Glutamatergic neuron (in vitro differentiated cells): ENCODE measurements at places on chromosomes 3 and 15.

DNA sequence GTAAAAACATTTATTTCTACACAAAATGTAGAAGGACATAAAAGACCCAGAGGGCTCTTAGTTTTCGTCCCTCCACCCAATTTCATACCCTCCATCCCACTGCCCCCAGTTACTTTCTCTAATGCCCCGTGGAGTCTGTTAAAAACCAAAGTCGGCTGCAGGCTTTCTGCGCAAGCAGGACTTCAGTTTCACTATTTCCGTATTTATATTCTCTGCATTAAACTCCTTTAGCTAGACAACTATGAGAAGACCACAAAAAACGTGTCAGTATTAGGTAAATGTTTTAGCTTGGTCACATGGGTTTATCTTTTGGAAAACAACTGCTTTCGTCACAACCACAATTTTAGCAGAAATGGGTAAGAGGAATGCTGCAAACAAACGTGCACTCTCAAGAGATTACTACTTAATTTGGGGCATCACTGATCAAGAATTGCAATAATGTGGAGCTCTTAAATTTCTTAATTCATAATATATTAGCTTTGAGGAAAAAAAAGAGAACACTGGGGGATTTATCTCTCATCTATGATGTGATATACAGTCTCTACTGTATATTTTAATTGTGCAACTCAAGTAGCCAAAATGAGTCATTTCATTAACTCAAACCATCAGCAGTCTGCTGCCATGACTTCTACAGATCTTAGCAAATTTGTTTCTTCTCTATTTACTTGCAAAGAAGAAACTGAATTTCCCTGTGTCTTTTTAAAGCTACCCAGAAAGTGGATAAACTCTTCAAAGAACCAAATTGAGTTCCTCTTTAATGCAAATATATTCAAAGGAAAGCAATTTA lies 740 bp upstream of the NSMCE3 start:
- DNase-seq: no peak

GRCh38 chr3:162077108-162077507 lies 580.5 kb downstream of the OTOL1 start:
- no peak for DNase-seq

GRCh38 chr3:186669378-186670084 lies 3.7 kb downstream of the HRG start:
- no peak for DNase-seq

DNA sequence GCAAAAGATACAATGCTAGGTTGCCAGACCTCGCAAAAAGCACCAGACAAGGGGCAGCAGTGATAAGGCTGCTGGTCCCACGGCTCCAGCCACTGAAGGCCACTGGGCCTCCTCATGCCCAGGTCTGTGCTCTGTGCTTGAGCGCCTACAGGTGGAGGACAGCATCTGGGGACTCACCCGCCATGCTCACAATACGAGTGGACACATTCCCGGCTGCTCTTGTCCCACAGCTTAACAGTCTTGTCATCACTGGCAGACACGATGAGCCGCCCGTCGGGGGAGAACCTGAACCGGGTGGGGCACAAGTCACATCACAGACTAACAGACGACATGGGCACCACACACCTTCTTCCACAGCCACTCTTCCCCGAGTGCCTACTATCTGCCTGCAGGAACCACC lies 7.4 kb downstream of the POC1A start:
- DNase-seq: no peak

- no peak for DNase-seq
Observed at GRCh38 chr15:60781211-60781713, 302.3 kb upstream of the ICE2 start.

- no peak for DNase-seq
Observed at GRCh38 chr3:127488141-127488672, 102.3 kb downstream of the TPRA1 start.

GRCh38 chr3:134487406-134487805 lies 1.5 kb downstream of the CEP63 start:
- no peak for DNase-seq

GRCh38 chr3:50873376-50874157 lies 198.8 kb downstream of the DOCK3 start:
- no peak for DNase-seq

DNA sequence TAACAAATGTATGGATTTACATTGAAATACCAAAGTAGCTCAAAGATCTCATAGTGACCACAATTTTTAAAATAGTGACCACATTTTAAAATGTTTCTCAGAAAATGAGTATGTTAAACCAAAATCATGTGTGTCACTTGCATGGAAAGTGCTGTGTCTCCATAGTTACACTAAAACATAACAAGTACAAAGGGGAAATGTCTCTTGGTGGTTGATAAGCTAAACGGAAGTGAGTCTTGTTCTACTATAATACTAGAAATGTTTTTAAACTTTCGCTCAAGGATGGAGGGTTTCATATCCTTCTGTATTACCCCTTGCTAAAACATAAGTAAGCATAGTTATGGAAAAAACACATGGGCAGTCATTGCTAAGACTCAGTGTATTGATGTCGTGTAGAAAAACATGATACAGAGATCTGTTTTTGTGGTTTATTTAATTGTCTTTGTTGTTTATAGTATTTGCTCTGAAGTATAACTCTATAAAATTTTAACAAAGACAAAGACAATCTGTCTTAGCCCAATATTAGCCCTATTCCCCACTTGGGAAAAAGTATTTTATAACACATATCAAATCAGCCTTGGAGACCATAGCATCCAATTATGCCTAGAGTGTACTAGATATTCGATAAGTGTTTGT lies 27.0 kb upstream of the DENND4A start:
- no peak for DNase-seq
